ENCODE measurements at places on chromosomes 5 and 9.

- DNase-seq = no peak
Measured at GRCh38 chr5:17277907-17278306, 60.5 kb downstream of the BASP1 start.

DNA sequence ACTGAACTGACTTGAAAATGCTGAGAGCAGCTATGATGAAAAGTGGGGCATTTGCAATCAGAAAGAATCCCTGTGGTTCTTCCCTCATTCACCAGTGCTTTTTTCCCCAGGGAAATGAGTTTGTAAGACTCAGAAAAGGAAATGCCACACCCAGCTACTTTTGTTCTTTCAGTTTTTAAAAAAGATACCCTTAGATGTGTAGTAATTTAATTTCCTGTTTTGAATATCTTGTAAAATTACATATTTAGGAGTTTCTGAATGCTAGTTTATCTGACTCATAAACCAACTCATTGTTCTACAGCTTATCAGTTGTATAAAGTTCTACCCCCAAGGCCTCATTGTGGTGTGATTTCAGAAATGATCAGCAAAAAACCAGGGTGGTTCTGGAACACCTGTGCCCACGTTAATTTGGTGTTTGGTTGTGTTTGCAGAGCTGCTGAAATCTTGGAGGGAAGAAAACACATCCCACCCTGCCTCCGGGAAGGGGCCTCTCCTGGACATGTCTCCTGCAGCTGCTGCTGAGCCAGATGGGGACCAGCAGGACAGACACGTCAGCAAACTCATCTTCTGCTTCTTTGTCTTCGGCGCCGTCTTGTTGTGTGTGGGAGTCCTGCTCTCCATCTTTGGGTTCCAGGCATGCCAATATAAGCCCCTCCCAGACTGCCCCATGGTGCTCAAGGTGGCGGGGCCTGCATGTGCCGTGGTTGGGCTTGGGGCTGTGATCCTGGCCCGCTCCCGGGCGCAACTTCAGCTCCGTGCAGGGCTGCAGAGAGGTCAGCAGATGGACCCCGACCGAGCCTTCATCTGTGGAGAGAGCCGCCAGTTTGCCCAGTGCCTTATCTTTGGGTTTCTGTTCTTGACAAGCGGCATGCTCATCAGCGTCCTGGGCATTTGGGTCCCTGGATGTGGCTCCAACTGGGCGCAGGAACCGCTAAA, 2.8 kb downstream of the TMEM171 start:
- no peak for DNase-seq

- DNase-seq = peak; percentile 45
Measured at GRCh38 chr5:607541-608428, 4.4 kb upstream of the CEP72 start.

DNA sequence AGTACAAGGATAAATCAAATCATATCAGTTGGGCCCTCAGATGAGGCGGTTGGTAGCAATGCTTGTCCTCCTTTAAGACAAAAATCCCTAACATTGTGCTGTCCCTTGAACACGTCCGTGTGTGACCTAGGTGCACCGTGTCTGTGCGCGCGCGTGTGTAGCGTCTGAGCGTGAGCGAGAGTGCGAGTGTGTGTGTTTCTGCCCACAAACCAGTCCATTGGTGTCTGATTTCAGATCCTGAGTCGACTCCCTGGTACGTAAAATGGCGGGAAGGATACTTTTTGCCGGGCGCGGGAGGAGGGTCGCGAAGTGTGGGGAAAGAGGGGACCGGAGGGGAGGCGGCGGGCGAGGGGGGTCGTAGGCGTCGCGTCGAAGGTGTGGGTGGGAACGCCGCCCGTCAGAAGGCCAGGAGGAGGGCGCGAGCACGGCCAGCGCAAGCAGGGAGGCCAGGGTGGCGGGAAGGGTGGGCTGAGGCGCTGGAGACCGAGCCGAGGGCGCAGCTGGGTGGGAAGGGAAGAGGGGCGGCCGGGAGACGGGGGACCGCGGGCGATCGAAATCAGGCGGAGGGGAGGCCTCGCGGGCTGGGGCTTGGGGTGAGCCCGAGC, 8.9 kb downstream of the OTP start:
- DNase-seq = no peak

- no peak for DNase-seq
Measured at GRCh38 chr9:129841071-129841470, 5.8 kb downstream of the USP20 start.

DNA sequence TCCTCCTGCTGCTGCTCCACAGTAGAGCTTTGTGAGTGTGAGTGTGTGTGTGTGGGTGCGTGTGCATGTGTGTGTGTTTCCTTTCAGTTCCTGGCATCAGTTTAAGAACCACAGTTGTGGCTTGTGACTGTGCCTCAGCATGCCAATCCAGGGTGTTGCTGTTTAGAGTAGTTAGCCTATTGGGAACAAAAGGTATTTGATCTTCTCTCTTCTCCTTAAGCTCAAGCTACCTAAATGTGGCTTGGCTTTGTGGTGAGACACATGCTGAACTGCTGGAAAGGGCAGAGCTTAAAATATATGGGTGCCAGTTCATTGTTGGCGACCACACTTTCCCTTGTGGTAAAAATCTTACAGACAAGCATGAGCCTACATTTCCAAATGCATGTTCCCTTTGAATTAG, 116.6 kb upstream of the BNC2 start:
- DNase-seq = no peak

- DNase-seq = peak; percentile 4
Measured at GRCh38 chr5:147782110-147783028, at the start of gene JAKMIP2. JAKMIP2 (minus strand) TSS chr5:147782728; CDS start chr5:147671806, 110,922 bp downstream.

GRCh38 chr5:97735209-97735608, 552.2 kb upstream of the RIOK2 start:
- DNase-seq = no peak

DNA sequence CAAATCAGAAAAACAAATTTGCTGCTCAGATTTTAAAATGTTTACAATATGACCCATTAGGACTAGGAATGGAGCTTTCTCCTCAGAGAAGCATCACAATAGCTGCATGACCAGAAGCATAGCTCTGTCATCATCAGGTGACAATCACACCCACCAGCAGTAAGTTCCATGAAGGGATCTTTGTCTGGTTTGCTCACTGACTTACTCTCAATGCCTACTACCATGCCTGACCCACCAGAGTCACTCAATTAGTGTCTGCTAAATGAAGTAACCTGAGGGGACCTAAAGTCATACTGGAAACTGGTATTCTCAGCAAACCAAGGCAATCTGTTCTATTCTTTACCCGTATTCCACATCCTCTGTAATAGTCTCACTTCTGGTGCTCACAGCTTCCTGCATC, 7.7 kb downstream of the ERMP1 start:
- no peak for DNase-seq

- no peak for DNase-seq
Measured at GRCh38 chr5:124289641-124290311, 456.7 kb downstream of the ZNF608 start.

DNA sequence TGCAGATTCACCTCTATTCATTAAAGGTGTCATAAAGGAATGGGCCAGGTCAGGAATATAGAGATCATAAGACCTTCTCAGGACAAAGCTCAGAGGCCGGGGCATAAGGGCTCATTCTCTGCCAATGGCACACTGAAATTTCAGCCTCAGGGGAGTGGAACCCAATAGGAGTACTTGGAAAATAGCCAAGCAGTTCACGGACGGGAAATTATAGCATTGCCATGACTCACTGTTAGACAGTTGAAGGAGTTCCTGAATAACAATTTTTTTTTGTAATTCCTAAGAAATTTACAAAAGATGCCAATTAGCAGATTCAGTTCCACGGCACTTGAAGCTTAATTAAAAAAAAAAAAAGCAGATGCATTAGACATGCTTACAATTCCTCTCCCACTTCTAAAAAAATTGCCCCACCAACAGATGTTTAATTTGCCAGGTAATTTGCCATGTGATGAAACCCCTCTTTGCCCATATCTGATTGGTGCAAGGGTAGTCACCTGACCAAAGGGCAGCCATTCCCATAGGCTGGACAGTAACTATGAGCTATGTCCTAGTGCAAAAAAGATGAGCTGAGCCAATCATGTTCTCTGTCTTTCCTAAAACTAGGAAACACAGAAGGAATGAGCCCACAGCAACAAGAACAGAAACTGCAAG, 58.6 kb downstream of the PTCD2 start:
- no peak for DNase-seq

DNA sequence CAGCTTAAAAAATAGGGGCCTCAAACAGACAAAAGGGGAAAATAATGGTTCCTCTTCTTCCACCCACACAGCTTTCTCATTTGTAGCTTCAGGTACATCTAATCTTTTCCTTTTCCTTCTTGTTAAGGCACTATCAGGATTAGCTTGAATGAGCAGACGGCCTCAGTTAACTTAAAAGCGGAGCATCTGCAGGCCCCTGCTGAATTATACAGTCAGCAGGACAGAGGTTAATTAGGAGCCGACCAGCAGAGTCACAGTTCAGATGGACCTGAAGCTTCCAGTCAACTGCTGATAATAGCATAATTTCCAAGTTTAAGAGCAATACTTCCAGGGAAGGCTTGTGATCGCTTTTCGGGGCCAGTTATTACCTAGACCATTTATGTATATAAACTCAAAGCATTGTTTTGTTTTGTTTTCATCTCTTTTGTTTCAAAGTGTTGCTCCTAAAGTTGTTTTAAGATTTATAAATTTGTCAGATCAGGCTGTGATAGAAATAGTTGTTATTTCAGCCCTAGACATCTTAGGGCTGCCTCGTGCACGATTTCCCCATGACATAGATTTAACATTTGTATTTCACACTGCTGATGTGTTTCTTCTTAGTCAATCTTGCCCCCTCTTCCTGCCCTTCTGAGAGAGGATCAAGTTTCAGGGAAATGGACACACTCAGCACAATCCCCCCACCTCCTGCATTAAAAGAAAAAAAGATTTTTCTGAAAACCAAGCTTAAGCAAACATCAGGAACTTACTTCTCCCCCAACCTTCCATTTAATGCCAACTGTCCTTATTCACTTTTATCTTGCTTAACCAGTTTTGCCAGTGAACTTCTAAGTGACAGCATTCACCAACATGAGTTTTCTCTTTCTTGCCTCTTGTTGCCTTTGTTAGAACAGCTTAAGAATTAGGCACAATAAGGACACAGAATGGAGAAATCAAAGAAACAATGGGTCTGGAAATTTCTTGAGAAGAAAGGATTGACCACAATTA, 449.8 kb downstream of the ARHGEF28 start:
- no peak for DNase-seq

Measured in KBM-7 (cell line).